ENCODE measurements at places on chromosomes 5 and 9.

DNA sequence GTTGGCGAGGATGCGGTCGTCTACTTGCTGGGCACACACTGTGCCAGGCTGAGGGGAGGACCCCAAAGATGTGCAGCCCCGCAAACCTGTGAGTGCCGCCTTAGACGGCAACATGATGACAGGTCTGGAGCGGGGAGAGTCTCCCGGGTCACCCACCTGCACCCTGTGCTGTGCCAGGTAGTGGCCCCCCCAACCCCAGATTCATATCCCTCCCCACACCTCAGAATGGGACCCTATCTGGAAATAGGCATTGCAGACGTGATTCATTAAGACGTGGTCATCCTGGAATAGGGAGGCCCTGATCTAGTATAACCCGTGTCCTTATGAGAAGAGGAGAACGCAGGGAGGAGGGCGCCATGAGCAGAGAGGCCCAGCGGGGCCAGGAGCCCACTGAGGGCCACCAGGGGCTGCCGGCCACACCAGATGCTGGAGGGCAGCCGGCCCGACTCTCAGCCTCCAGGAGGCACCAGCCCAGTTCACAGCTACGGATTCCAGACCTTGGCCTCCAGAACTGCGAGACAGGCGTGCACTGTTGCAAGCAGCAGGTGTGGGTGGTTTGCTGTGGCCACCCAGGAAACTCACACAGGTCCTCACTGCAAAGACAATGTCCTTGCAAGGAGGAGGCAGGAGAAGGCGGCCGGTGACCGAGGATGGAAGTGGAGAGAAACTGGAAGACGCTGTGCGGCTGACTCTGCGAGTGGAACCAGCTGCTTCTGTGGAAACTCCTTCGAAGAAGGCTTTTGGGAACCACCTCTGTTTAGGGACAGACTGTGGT lies 131.9 kb upstream of the LPCAT1 start:
- DNase-seq: no peak

DNA sequence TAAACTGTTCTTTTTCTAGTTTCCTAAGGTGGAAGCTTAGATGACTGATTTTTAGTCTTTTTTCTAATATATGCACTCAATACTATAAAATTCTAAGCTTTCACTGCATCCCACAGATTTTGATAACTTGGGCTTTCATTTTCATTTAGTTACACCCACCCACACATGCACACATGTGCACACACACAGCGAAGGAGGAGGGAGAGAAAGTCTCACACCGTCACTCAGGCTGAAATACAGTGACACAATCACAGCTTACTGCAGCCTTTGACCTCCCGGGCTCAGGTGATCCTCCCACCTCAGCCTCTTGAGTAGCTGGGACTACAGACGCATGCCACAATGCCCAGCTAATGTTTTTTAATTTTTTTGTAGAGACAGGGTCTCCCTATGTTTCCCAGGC lies 96.5 kb downstream of the SMIM23 start:
- DNase-seq: no peak

DNA sequence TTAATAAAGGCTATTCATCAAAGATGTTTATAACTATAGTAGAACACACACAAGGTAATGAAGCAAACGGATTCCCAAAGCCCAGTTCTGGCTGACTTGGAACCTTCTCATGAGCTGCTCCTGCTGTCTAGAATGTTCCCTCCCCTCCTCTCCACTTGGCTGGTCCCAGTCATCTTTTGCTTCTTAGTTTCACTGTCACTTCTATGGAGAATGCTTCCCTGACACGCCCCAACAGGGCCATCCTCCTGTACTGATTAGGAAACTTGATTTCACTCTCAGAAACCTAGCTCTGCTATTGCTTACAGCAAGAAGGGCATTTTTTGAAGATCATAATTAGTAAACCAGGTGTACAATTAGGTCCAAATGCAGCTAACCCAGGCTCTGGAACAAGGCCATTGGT lies 3.2 kb upstream of the RAPGEF1 start:
- no peak for DNase-seq

- DNase-seq: no peak
Observed at GRCh38 chr5:139082813-139083498, 115.2 kb downstream of the SIL1 start.

- DNase-seq: no peak
Observed at GRCh38 chr5:53971131-53971530, 339.2 kb downstream of the ARL15 start.

DNA sequence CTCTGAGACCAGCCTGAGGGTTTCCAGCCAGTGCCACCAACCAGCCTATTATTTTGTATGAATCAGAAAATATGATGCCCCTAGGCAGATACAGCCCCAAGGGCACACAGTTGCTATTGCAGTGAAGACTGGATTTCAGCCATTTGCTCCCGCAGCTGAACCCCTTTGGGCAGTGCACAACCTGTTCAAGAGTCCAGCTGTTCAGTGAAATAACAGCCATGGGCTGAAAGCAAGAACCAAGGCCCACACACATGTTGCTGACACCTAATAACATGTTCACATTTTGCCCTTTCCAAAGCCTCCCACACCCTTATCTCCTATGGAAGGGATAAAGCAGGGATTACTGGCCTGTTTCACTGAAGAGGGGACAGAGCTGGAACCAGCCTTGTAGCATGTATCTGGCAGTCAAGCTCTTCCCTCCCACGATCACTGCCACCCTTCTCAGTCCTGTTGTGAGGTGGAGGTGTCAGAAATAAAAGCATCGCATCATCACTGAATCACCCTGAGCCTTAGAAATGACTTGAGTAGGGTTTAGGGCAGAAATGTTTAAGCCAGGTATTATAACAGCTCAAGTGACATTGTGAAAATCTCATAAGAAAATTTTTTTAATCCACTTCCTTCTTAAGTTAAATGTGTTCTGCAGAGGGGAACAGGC lies 137.1 kb upstream of the FSTL4 start:
- DNase-seq: peak; percentile 29

- DNase-seq: no peak
Observed at GRCh38 chr5:111580956-111581355, 68.6 kb upstream of the STARD4 start.

DNA sequence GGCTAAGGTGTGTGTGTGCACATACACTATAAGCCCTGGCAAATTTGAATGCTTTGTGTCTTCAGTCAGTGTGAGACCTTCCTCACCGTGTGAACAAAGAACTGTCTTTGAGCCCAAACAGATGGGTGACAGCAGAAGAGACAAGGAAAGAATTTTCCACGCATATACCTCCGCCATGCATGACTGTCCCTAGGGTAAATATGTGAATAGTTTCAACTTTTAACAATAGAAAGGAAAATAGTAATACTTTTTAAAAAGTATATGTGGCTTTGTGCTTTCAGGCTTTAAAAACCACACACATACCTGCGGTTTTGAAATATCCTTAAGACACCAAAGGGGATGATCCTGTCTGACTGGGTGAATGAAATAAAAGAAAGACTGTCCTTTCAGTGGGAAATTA lies 438.6 kb upstream of the MPDZ start:
- DNase-seq: no peak

- no peak for DNase-seq
Observed at GRCh38 chr9:37432020-37432419, 9.5 kb downstream of the GRHPR start.

DNA sequence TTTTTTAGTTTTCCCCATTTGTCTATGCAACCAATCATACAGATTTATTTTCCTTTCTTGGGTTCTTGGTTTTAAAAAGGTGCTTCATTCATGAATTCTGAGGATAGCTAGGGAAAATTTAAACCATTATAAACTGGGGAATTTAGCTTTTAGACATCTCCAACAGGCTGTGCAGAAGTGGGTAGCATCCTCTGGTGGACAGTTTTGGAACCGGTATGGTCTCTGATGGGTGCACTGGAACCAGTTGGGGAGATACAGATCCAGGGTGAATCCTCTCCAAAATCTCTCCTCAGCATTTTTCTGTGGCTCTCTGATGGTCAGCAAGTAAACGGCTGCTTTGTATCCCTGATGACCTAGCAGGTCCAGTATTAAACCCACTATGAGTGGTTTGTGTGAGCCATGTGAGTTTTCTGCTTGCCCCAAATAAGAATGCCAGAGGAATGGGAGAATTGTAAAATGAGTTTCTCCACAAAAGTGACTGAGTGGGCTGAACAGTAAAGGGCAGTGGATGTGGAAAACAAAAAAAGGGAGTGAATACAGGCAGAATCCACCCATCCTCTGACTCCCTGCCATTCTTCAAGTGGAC lies 9.1 kb upstream of the DNAJC25 start:
- no peak for DNase-seq

DNA sequence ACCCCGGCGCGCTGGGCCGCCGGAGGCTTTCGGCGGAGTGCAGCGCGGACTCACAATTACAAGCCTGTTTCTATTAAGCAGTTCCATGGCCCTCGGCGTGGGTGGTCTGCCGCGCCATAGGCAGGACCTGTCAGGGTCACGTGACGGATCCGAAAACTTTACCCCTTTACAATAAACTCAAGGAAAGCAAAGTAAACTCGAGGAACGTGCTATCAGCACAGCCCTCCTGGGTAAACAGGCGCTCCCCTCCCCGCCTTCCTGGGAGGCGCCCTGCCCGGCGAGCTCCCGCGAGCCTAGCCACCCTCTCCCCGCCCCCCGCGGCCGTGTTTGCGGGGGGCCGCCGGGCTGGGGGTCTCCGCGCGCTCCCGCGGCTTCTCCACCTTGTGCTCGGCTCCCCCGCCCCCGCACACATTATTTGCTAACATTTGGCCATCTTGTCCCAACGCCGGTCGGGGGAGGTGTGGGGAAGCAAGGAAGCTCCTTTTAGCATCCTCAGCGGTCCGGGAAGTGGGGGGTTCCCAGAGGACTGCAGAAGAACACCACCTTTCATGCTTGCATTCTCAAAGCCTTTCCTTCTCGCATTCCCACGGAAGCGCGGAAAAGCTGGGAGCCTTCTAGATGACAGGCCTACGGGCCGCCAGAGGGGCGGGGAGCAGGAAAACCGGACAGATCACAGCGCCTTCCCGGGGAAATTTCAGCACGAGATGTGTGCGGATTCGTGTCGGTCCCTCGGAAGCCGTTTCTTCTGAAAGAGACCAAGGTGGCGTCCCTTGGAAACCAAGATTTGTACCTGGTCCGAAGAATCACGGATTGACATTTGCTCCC lies at the start of gene PTCH1:
Gene PTCH1 (minus strand): TSS at position 238 of the 825 bp plus-strand sequence.
- DNase-seq: peak; percentile 35

- no peak for DNase-seq
Observed at GRCh38 chr5:2588850-2589501, 162.5 kb downstream of the IRX2 start.

DNA sequence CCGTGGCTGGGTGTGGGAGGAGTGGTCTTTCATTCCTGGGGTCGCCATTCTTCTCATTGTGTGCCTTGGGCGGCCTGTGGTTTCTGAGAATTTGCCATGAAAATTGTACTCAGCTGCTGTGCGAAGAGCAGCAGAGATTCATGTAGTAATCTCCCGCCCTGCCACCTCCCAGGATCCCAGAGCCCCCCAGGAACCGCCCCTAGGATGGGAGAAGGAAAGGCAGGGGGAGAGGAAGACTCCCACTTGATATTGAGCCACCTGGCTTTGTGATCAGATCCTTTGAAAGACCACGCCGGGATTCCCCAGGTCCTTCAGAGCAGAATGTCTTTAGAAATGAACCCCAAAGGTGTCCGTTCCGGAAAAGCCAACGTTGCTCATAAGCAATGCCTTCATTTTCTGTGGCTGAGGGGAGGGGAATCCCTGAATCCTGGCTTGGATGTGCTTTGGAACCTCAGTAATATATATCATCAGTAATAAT lies 27.6 kb downstream of the NEURL1B start:
- no peak for DNase-seq

GRCh38 chr5:56383761-56384160 lies 150.6 kb upstream of the ANKRD55 start:
- DNase-seq: no peak

GRCh38 chr9:15469406-15469805 lies 41.4 kb downstream of the PSIP1 start:
- no peak for DNase-seq

GRCh38 chr5:28217695-28218094 lies 1179.3 kb upstream of the CDH9 start:
- DNase-seq: no peak

- DNase-seq: no peak
Observed at GRCh38 chr5:86858442-86858841, 240.7 kb downstream of the COX7C start.

- no peak for DNase-seq
Observed at GRCh38 chr9:96122282-96122681, 179.7 kb downstream of the HSD17B3 start.

DNA sequence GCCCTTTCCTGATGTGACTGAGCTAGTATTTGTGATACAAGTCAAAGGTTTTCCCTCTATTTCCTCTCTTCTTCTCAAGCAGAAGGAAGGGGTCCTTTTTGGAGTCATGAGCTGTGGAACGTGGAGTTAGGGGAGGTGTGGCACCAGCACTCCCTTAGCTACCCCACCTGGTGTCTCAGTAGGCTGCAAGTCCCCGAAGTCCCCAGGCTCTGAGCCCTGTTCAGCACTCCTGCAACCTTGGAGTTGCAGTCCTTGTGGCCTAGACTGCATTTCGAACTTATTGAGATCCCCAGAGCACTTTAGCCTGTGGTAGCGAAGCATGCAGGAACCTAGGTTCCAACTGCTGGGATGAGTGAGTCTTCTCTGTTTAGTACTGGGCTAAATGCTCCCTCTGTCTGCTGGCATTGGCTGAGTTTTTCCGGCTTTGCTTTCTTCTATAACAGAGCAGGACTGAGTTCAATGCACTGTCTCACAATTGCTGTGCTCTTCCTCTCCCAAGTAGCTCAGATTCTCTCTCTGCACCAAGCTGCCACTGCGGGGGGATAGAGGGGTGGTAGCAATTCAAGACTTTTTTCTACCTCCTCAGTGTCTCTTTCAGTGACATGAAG lies 600.7 kb upstream of the CDH9 start:
- no peak for DNase-seq

- no peak for DNase-seq
Observed at GRCh38 chr9:133536080-133536479, 1.6 kb downstream of the ADAMTSL2 start.

GRCh38 chr9:108060175-108060574 lies 570.6 kb upstream of the KLF4 start:
- DNase-seq: no peak

GRCh38 chr5:95731571-95732554 lies 727 bp downstream of the RHOBTB3 start:
- no peak for DNase-seq

DNA sequence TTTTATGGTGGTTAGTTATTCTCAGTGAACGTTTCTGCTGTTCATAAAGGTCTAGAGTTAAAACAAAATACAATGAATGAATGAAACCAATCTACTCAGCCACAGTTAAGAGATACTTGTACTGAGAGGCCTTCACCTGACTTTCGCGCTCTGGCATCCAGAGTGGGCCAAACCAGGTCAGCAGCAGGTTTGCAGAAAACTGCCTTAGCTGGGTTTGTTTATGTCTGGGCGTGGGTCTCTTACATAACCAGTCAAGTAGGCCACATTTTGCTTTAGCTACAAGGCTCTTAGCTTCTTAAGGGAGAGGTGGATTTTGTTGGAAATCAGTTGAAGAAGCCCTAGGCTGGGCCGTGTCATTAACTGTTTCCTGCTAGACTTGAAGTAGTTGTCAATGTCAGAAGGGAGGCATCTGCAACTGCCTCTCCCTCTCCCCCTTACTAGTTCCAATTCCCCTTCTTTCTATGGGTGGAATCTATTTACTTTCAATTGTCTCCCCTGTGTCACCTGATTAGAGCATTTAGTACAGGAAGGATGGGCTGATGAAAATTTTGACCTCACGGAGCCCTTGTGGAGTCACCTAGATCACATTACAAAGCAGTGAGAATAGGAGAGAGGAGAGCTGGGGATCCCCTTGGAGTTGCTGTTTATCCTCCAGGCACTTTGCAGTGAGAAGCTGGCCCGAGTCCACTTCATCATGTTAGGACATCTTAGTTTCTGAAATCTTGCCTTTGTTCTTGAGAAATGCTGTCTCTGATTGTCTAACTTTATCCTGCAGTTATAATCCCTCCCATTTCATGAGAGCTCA lies 200.5 kb downstream of the ARHGEF28 start:
- DNase-seq: no peak

All from D721Med (cell line).